Mononuclear cell (primary cell): ENCODE measurements at places on chromosomes 7 and 10. TPM values are rescaled to one million over a fixed set of nuclear protein-coding genes. Genes with fewer than 3 reads are reported as not detected.

PROSER2 gene
- total RNA-seq, result 4.7 TPM

C7orf33 gene
- not detected for total RNA-seq

DIP2C gene
- 1.7 TPM for total RNA-seq

CALN1 gene
- under 0.01 TPM for total RNA-seq

IGFBP3 gene
- total RNA-seq, result 6.7 TPM

OR2A42 gene
- 0.10 TPM for total RNA-seq

TNKS2 gene
- total RNA-seq, result 71.5 TPM

GPNMB gene
- total RNA-seq, result 1.5 TPM

GFRA1 gene
- not detected for total RNA-seq

SYT15B gene
- total RNA-seq, result 0.10 TPM

CFAP70 gene
- total RNA-seq, result 1.3 TPM

OPALIN gene
- total RNA-seq, result not detected

LHFPL3 gene
- not detected for total RNA-seq

OR2A5 gene
- under 0.01 TPM for total RNA-seq

FAM237B gene
- total RNA-seq, result not detected

CLDN4 gene
- 0.10 TPM for total RNA-seq

NFE2L3 gene
- total RNA-seq, result 7.8 TPM

FAM149B1 gene
- total RNA-seq, result 8.6 TPM

SRI gene
- total RNA-seq, result 40.0 TPM

CNPY1 gene
- total RNA-seq, result not detected

OIT3 gene
- 0.21 TPM for total RNA-seq

CARD11 gene
- total RNA-seq, result 39.1 TPM

SUGCT gene
- total RNA-seq, result 1.9 TPM

CCAR1 gene
- 72.1 TPM for total RNA-seq

MRLN gene
- not detected for total RNA-seq

TYW1 gene
- total RNA-seq, result 17.4 TPM

CC2D2B gene
- 1.2 TPM for total RNA-seq

SFXN3 gene
- total RNA-seq, result 28.4 TPM

ASB10 gene
- total RNA-seq, result not detected

MTURN gene
- total RNA-seq, result 40.7 TPM

DDIT4 gene
- total RNA-seq, result 533 TPM

TCAF2 gene
- 27.3 TPM for total RNA-seq

FGFR2 gene
- not detected for total RNA-seq

TACR2 gene
- total RNA-seq, result not detected

SEMA4G gene
- total RNA-seq, result 0.10 TPM

SLC18A2 gene
- 2.8 TPM for total RNA-seq

DNAH11 gene
- total RNA-seq, result under 0.01 TPM

HOXA5 gene
- 3.0 TPM for total RNA-seq

CTTNBP2 gene
- 0.10 TPM for total RNA-seq

EFCAB10 gene
- total RNA-seq, result 0.94 TPM

ADGRA1 gene
- total RNA-seq, result not detected

NKX1-2 gene
- not detected for total RNA-seq

FZD1 gene
- total RNA-seq, result 3.6 TPM

PDE6C gene
- not detected for total RNA-seq

NRCAM gene
- total RNA-seq, result 1.5 TPM

OR13A1 gene
- total RNA-seq, result 0.10 TPM

SPDYE18 gene
- 0.21 TPM for total RNA-seq

RARRES2 gene
- total RNA-seq, result not detected

VAX1 gene
- total RNA-seq, result not detected

HABP2 gene
- total RNA-seq, result not detected
